ENCODE measurements at places on chromosomes 4 and X. TPM values are rescaled to one million over a fixed set of nuclear protein-coding genes. Genes with fewer than 3 reads are reported as not detected.

The BMPR1B gene
- 4.3 TPM for total RNA-seq

The ASB5 gene
- 0.03 TPM for total RNA-seq

The EGF gene
- 0.41 TPM for total RNA-seq

The NSUN7 gene
- total RNA-seq = 0.26 TPM
